ENCODE measurements at places on chromosomes 13 and 19.

DNA sequence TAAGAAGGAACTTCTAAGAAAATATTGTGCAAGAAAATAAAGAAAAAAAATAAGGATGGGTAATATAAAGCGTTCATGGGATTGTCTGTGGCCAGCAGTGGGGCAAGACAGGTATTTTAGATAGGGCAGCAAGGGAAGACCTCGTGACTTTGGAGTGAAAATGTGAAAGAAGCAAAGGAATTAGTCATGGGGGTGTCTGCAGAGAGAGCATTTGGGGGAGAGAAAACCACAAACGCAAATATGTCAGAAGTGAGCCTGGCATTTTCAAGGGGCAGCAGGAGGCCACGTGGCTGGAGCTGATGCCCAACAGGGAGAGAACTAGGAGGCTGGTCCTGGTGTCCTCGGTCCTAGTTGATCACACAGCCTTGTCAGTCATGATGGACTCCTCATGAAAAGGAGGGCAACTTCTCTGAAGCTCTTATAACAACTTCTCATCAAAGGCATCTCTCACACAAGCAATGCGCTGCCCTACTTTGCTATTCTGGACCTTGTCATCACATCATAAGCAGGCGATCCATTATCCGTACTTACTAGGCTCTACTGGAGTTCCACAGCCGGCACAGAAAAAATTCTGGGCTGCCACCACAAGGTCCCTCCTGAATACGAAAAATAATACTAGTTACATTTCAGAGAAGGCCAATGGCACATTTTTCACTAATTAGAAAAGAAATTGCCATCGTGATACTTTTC is 31.0 kb downstream of the RUBCNL start:
- DNase-seq, result no peak

GRCh38 chr19:49855676-49856573 is 5.0 kb downstream of the PTOV1 start:
- DNase-seq, result no peak

DNA sequence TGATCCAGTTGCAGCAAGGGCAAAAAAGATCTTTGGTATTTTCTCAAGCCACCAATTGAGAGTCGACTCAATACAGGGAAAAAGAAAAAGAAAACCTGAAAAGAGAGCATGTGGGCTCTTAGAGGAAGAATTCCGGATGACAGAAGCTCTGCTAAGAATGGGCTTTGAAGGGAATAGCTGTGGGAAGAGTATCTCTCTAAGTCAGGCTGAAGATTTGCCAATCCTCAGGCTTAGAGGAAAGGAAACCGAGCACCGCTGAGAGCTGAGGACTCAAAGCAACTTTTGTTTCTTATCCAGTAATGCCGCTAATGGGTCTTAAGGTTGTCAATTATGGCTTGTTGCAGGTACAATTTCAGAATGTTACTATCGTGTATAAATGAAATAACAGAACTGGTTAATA is 166.4 kb downstream of the EFNB2 start:
- no peak for DNase-seq

- DNase-seq, result no peak
These were observed 116.8 kb downstream of the FOXO1 start for GRCh38 chr13:40549500-40550094.

GRCh38 chr19:9793071-9793591 is 24.6 kb upstream of the ZNF846 start:
- DNase-seq, result no peak

GRCh38 chr19:38082256-38083118 is 141.5 kb downstream of the DPF1 start:
- DNase-seq, result no peak

DNA sequence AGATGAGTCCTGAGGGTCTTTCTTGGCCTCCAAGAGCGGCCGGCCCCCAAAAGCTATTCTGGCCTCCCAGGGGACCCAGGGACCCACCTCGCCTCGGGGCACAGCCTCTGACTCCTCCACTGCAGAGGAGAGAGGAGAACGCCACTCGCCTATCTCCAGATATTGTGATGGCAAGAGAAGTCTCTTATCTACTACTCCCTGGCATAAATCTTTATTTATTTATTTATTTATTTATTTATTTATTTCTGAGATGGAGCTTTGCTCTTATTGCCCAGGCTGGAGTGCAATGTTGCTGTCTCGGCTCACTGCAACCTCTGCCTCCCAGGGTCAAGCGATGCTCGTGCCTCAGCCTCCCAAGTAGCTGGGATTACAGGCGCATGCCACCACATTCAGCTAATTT is 11.0 kb downstream of the SLC7A9 start:
- DNase-seq, result no peak

GRCh38 chr13:77239312-77239711 is 87.6 kb downstream of the MYCBP2 start:
- DNase-seq, result no peak

GRCh38 chr13:43758834-43759233 is 27.9 kb downstream of the ENOX1 start:
- DNase-seq, result no peak

DNA sequence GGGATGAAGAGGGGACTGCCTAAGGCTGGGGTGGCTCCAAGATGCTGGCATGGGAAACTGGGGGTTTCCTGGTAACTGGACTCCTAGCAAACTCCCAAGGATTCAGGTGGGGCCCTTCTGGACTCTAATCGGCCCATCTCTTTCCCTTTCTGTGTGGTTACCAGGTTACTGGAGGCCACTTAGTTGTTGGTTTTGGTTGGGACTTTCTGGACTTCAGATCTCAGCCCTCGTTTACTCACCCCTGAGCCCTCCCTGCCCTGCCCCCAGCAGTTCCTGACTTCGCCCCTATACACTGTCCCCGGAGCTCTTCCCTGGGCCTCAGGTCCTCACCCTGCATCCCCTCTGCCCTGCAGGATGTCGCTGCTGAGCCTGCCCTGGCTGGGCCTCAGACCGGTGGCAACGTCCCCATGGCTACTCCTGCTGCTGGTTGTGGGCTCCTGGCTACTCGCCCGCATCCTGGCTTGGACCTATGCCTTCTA is 328 bp downstream of the CYP4F12 start:
- DNase-seq, result no peak

GRCh38 chr19:48064509-48064908 is 20.6 kb upstream of the CABP5 start:
- peak; percentile 8 for DNase-seq

- DNase-seq, result peak; percentile 84
These were observed 22.1 kb downstream of the PLEKHF1 start for GRCh38 chr19:29687244-29687896.

- peak; percentile 19 for DNase-seq
These were observed 44.5 kb downstream of the VWA8 start for GRCh38 chr13:41916173-41916954.

Data from HS-27A (cell line).